ENCODE measurements at places on chromosomes 5 and 9.
A peak's percentile ranks its signal among the peaks of the same experiment; 100 is the strongest.

- peak; percentile 94 for DNase-seq
Observed at GRCh38 chr5:90409318-90410177, at the start of gene CETN3. CETN3 (minus strand) TSS chr5:90409756; CDS start chr5:90409661, 95 bp downstream.

GRCh38 chr9:89252651-89253267 is 58.2 kb upstream of the CKS2 start:
- no peak for DNase-seq

GRCh38 chr5:131684051-131684450 is 49.0 kb upstream of the RAPGEF6 start:
- no peak for DNase-seq

DNA sequence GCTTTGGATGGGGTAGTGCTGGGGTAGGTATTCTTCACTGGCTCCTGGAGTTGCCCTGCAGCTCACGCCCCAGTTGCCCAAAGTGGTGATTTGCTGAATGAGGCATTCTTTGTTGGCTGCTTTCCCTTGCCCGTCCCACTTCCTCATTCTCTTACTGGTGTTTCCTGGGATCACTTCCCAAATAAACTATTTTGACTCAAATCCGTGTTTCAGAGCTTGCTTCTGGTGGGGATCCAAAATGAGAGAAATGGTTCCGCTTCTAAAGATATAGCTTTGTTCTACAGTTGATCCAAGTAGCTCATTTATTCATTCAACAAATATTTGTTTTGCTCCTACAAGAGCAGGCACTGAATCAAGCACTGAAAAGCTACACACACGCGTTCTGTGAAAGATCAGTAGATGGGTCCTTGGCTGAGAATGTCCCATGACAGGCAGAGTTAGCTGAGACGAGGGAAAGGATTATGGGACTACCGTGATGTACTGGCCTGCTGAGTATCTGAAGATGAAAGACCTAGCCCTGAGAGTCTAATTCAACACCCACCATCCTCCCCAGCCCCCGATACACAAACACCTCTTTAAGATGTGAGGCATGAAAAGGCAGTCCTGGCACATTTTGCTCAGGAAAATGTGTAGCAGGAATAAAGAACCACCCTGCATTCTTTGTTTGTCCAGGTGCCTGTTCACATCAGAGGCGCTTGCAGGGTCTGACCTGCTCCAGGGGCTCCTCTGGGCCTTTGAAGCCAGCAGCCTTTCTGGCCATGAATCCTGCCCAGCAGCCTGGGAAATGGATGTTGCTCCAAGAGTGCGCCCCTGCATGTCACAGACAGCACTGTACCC is 143.1 kb upstream of the RANBP3L start:
- DNase-seq, result no peak

- no peak for DNase-seq
Observed at GRCh38 chr5:159467666-159468065, 137.4 kb upstream of the IL12B start.

DNA sequence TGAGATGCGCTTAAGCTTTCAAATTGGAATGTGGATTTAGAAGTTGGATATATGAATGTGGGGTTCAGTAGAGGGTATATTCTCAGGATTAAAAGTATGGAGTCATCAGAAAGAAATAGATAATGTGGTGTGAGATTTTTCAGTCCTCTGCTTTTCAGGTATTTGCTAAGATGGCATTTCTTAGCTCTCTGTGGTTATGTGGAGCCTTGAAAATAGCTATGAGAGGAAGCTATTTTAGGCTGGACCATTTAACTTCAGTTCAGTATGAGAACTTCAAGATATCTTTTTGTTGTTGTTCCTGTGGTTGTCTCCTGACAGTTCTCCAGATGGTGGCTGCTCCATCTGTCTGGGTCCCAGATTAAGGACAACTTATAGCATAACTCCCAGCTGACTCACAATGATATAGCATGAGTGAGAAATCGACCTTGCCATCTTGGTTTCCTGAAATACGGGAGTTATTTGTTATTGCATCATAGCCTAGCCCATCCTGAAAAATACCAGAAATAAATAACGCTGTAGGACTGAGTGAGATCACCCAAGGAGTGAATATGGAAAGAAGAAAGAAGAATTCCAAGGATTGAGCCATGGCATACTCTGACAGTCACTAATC is 461.5 kb downstream of the ANXA1 start:
- no peak for DNase-seq

All from fibroblast of skin of left biceps (primary cell).